ENCODE measurements at places on chromosomes 12 and 14.

DNA sequence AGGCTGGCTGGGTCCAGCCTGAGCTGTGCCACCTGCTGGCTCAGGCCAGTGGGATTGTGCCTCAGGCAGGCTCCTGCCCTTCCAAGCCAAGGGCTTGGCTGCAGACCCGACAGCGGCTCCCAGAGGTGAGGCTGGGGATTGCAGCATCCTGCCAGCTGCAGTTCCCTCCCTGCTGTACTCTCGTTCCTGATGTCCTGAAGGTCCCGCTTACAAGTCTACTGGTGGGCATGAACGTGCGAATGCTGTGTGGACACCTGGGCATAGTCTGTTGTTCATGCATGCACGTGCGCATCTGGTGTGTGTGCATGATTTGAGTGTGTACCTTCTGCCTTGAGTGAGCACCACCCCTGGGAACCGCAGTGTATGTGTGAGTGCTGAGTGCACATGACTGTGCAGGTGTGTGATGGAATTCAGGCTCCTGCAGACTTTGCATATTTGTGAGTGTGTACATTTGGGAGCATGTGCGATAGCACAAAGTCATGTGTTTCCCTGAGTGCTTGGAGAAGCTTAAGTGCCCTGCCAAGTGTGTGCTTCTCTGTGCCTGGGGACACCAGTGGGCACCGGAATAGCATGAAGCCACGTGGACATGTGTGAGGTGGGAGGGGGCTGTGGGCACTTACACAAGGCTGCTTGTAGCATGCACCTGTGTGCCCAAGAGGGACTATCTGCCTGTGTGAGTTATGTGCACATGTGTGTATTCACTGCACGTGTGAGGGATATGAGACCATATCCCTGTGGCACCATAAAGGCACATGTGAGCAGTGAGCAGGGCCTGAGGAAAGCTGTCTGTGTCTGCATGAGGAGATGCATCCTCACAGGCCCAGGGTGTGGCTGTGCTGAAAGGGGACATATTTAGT is 19.3 kb upstream of the KRT7 start:
- peak; percentile 88 for DNase-seq

DNA sequence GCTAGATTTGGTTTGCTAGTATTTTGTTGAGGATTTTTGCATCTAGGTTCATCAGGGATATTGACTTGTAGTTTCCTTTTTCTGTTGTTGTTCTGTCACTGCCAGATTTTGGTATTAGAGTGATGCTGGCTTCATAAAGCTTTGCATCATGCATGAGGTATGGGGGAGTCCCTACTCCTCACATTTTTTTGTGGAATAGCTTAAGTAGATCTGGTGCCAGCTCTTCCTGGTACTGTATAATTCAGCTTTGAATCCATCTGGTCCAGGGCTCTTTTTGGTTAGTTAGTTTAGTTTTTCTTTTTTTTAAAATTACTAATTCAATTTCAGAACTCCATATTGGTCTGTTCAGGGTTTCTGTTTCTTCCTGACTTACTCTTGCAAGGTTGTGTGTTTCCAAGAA is 59.4 kb downstream of the LRRIQ1 start:
- DNase-seq = no peak

- no peak for DNase-seq
These were observed 14.5 kb downstream of the CCDC198 start for GRCh38 chr14:57479197-57479596.

- DNase-seq = no peak
These were observed 24.1 kb downstream of the DMAC2L start for GRCh38 chr14:50335989-50336824.

DNA sequence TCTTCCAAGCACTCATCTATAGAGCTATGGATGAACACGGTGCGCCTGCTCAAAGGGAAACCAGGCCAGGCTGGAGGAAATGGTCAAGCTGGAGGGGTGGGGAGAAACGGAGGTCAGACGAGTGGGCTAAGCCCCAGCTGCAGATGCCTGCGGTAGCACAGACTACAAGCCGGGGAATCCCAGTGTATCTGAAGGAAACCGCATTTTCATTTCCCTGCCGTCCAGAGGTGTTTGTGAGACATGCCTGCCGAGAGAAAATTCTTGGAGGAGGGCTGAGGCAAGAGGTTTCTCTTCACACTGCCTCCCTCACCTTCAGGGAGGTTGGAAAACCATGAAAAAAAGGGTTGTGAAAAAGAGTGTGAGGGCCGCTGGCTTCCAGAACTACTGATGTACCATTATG is 102.0 kb upstream of the FOXN3 start:
- no peak for DNase-seq

- DNase-seq = no peak
These were observed 87.1 kb downstream of the ATP2B1 start for GRCh38 chr12:89621521-89621920.

Data from suppressor macrophage (primary cell).